Iris pigment epithelial cell (primary cell): ENCODE measurements at places on chromosomes 3 and 15.

DNA sequence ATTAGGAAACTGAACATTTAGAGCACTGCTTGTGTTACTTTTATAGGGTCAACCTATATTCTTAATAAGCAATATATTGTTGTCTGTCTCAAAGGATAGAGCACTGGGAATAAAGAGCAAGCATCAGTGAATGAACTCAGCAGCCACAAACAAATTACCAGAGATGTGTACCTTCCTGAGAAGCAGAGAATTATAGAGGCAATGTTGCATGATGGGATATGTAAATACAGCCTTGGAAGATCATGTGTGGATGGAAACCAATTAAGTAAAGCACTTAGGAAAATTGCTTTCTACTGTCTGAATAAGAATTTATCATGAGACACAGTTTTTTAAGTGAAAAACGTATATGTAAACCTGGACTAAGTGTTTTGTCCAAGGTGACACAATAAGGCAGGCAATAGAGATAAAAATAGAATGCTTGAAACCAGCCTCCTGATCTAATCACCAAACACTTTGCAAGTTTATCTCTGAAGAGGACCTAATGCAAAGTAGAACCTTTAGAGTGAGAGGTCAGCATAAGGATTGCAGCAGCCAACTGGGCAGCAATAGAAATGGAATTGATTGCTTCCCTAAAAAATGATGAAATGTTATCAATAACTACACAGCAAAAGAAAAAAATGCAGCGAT lies 848.0 kb downstream of the TUSC7 start:
- DNase-seq = no peak

- no peak for DNase-seq
These were observed 56.9 kb downstream of the CEP152 start for GRCh38 chr15:48754011-48754410.

- DNase-seq = peak; percentile 94
These were observed 1.2 kb downstream of the RAB43 start for GRCh38 chr3:129120254-129121004.

DNA sequence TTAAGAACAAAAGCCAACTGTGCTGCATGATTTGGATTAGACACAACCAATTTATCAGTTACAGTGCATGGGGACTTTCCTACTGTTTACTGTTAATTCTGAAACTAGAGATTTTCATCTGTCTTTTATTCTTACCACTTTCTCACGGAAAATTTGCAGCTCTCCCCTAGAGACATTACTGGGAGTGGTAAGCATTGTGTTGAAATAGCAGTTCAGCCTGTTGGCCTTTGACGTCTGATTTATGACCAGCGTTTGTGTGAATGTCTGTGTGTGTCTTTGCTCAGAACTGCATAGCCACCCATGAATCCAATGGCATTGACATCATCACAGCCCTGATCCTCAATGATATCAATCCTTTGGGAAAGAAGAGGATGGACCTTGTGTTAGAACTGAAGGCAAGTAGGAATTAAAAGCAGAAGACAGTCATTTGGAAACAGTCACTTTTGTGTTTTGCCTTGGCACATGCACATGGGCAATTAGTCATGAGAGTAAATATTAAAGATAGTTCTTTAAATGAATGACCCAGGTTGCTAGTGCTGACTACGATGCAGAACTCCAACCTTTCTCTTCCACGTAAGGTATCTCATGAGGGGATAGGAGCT lies 202.2 kb upstream of the BHLHE40 start:
- DNase-seq = peak; percentile 16

DNA sequence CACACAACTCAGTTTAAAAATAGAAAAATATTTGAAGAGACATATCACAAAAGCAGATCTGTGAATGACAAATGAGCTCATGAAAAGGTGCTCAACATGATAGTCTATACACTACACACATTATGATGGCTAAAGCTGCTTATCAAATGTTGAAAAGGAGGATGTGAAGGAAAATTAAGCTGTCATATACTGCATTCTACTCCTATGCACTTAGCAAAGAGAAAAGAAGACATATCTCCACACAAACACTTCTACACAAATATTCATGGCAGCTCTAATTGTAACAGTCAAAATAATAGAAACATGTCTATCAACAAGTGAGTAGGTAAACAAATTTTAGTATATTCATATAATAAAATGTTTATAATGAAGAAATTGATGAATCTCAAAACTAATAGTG lies 540.5 kb downstream of the PLOD2 start:
- DNase-seq = no peak

GRCh38 chr3:182947888-182948287 lies 32.5 kb downstream of the DCUN1D1 start:
- no peak for DNase-seq

DNA sequence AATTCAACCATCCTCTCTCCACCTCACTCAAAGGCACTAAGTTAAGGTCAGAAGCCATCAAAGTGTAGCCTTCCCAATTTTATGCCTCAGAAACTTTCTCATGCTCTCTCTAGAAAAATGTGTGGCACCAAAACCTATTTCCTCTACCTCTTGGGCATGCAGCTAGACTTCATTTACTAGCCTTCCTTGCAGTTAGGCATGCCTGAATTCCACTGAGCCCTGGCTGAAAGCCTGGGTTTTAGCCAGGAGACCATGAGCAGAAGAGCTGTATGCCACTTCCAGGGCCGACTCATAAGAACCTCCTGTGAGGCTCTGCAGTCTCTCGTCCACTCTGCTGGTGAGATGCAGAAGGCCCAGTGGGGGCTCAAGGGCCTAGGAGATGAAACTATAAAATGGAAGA lies 145.0 kb downstream of the MYLK start:
- DNase-seq = no peak

DNA sequence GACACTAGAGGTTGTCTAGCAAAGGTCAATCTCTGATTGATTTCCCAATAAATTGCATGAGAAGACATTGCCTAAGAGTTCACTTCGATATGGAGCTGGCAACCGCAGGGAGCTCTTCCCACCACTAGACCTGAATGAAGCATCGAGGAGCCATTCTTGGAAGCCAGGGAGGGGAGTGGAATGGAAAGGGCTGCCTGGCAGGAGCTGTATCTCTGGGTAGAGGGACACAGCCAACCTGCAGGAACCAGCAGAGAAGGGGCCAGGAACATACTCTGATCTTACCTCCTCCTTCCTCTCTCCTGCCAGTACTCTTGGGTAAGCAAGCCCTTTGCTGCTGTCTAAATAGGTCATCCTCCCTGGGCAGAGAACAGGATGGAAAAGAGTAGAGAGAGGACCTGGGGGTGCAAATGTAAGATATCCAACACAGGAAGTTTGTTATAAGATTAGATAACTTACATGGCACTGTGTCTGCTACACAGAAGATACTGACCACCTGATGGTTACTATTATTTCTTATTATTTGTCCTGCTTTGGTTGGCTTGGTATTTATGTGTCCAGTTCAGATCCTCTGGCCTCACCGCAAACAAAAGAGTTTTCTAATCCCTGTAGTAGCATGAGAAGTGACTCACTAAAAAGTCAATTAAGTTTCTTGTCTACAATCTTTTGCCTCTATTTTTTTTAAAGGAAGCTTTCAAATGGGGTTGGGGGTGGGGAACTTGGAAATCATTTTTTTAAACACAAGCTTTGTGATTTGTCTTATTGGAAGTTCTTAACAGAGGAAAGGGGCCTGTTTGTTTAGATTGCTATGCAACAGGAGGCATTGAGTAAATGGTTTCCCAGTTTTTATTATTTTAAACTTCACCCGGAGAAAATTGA lies 156.7 kb upstream of the TSC22D2 start:
- DNase-seq = peak; percentile 78

GRCh38 chr3:120093911-120094775 lies at the start of gene GSK3B:
TSS of gene GSK3B (minus strand) at chr3:120094447. CDS start at chr3:120093434, 1,013 bp downstream.
- DNase-seq = no peak

DNA sequence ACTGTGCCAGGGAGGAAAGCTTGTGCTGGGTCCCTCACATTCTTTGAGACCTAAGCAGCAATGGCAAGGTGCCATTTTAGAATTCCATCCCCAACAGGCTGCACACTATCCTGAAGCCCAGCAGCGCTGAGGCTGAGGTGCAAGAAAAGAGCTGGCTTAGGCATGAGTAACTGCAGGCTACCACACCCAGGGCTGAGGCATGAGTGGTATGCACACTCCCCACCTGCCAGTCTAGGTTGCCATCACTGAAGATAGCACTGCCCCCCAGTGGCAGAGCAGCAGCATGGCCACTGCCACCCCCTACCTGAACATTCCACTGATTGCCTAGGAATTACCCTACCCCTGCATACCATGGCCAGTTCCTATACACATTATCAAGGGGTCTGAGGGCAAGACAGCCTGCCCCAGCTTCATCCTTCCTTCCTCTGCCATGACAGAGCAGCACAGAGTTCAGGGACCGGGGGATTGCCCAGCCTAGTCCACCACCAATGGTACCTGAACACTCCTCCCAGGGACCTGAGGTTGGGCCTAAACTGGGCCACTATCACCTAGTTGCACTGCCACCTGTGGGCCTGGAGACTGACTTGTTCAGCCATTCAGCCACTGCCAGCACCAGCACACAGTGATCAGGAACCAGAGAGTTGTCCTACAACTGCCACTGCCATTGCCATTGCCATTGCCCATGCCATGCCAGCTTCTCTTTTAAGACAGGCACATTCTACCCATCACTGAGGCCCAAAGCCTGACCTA lies 129.8 kb downstream of the SATB1 start:
- DNase-seq = peak; percentile 48

- no peak for DNase-seq
These were observed 553.6 kb downstream of the EPHB1 start for GRCh38 chr3:135348690-135349089.

DNA sequence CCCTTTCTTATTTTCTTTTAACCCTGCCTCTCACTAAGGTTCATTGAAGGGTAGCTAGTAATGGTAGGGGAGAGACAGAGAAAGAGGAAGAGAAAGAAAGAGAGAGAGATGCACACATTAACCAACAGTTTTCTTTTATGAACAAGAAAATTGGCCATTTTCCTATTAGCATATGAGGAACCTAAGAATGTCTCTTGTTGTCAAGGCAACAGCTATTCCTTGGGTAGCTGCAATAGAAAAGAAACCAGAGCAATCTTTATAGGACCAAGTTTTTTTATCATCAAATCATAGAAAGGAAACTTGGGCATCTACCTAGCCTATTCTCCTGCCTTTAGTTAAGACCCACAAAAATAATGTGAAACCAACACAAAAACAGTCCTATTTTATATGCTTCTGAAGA lies 15.0 kb upstream of the CCDC39 start:
- no peak for DNase-seq

DNA sequence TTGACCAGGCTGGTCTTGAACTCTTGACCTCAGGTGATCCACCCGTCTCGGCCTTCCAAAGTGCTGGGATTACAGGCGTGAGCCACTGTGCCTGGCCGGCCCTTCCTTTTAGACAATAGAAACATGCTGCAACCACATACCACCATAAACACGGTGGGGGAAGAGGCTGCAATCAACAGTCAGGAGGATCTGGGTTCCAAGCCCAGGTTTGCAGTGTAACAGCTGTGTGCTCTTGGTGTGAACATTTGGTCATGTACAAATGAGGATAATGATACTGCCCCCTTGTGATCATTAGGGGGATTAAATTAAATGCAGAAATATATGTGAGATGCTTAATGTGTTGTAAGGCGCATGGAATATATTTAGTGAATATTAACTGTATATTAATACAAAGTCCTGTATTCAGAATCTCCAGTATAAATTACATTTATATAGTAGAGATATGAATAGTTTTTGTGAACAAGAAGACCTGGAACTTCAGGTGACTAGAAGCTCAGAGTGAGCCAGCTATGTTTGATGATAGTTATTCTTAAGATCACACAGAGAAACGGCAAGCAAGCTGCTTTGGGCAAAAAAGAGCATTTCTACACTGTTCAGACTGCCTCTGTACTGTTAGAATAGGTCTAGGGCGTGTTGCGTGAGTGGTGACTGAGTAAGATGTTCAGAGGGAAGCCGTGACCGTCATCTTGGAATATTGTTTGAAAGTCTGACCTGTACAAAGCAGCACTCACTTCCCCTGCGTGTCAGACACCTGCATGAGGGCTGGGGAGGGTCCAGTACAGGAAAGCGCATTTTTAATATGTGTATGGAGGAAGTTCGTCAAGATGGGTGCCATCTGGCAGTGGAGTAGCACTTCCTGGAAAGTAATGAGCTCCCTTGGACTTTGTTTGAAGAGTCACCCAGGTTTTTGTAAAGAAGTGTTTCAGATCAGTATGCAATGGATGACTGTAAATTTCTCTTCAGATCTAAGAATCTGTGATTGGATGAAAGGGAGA lies 125.8 kb downstream of the PGPEP1L start:
- DNase-seq = peak; percentile 73

- DNase-seq = no peak
These were observed 221.2 kb downstream of the SQOR start for GRCh38 chr15:45855907-45856579.

DNA sequence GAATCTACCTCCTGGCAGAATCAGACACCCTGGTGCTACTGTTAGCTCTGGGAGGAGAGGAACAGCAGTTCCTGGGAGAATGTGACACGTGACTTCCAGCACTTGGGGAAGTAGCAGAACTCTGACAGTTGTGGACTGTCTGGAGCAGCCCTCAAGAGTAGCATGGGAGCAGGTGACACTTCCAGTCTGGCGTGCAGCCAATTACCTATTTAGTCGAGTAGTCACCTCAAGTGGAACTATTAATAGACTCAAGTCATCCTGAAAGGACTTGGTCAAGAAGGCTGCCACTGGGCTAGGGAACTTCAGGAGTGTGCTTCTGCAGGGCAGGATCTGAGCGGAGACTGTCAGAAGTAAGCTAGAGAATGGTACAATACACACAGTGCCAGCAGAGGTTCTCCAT lies 62.3 kb downstream of the MTHFS start:
- no peak for DNase-seq

GRCh38 chr3:48270306-48270705 lies 29.4 kb downstream of the ZNF589 start:
- DNase-seq = no peak

- DNase-seq = peak; percentile 67
These were observed 6.3 kb downstream of the THOC7 start for GRCh38 chr3:63857311-63857710.

GRCh38 chr15:89378296-89379151 lies 43.9 kb upstream of the POLG start:
- DNase-seq = no peak

- peak; percentile 82 for DNase-seq
These were observed 326.7 kb upstream of the TBL1XR1 start for GRCh38 chr3:177523872-177524438.

GRCh38 chr15:72785432-72785831 lies 1.9 kb upstream of the ADPGK start:
- peak; percentile 41 for DNase-seq

DNA sequence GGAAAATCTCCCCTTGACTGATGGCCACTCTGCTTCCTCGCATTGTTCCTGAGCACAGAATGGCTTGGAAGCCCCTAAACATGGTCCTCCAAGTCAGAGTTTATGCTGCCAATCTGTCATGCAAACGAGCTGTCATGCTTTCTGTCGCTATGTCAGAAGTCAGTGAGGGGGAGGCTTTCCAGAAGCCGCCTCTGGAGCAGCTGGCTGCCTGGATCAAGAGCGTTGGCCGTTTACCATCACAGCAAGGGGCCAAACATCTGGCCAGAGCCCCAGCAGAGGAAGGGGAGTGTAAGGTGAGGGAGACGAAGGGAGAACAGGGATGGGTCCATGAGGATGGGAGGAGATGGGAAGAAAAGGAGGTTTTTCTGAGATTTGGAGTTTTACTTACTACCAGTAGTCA lies 372.6 kb upstream of the NR2F2 start:
- no peak for DNase-seq

GRCh38 chr3:156668073-156668763 lies 6.2 kb upstream of the TIPARP start:
- peak; percentile 86 for DNase-seq
